ENCODE measurements at places on chromosomes 1 and 21.

DNA sequence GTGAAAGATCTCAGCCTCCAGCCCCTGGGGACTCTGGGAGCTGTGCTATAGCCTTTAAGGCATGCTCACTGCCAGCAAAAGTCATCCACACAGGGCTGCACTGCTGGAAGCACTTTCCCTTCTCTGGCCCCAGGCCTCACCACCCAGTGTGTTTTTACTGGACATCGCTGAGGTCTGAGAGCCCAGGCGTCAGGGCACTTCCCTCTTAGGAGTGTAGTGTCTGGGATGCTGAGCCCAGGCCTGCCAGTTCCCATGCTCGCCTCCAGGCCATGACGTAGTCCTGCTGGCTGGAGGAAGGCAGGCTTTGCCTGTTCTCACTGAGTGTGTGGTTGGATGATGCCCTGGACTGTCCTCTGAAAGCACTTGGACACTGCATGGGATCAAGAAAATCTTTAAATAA, 101.2 kb downstream of the GDAP2 start:
- DNase-seq, result no peak

DNA sequence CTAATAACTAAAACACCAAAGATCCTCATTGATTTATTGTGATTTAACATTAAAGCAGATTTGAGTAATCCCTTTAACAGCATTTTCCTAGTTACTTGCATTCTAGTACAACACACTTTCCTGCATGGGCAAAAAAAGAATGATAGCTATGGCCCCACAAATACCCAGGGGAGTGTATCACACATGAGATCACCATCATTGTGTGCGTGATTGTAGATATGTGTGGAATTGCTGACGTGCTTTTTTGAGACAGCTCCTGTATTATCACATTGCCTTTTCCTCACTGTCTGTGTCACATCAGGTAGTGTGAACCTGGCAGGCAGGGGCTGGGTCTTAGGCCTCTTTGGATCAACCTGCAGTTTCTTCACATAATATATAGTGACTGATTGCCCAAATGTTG, 48.5 kb upstream of the SAMD13 start:
- DNase-seq, result no peak

- DNase-seq, result no peak
These were observed 66.8 kb downstream of the SLC27A3 start for GRCh38 chr1:153842006-153842471.

DNA sequence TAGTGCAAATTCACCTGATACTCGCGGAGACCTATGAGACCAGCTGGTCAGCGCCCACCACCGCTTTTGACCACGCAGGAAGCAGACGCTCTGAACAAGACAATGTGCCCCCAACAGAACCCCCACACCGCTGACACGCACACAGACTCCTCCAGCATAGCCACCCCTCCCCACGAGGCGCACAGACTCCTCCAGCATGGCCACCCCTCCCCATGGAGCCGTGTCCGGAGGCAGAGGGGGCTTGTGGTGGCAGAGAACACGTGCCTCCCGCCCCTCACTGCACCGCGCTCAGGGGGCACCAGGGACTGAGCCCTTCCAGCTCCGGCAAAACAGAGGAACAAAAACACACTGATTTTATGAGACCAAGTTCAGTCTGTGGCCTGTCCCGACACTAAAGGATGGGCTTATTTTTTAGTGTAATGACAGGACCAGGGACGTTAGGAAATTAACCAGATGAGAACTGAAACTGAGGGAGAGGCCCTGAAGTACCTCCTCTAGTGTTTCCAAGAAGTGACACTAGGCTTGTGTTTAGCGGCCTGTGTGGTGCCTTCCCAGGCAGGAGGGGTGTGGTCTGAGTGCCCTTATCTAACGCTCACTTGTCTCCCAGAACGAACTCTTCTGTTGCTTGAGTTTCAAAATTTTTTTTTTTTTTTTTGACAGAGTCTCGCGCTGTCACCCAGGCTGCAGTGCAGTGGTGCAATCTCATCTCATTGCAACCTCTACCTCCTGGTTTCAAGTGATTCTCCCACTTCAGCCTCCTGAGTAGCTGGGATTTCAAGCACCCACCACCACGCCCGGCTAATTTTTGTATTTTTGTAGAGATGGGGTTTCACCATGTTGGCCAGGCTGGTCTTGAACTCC, 10.0 kb upstream of the AGPAT3 start:
- no peak for DNase-seq

GRCh38 chr21:26553898-26554297, 19.2 kb downstream of the CYYR1 start:
- DNase-seq, result no peak

GRCh38 chr1:2571348-2571747, 15.2 kb downstream of the TNFRSF14 start:
- DNase-seq, result no peak

GRCh38 chr21:36388835-36389234, 3.6 kb downstream of the CHAF1B start:
- no peak for DNase-seq

GRCh38 chr1:53182716-53183094, 13.9 kb upstream of the CPT2 start:
- no peak for DNase-seq
